Stimulated activated CD8-positive, alpha-beta memory T cell treated with anti-CD3 and anti-CD28 coated beads, Interleukin-4, amount 100 ng/mL, for 1 hour (primary cell): ENCODE measurements at places on chromosomes 3 and 15.

DNA sequence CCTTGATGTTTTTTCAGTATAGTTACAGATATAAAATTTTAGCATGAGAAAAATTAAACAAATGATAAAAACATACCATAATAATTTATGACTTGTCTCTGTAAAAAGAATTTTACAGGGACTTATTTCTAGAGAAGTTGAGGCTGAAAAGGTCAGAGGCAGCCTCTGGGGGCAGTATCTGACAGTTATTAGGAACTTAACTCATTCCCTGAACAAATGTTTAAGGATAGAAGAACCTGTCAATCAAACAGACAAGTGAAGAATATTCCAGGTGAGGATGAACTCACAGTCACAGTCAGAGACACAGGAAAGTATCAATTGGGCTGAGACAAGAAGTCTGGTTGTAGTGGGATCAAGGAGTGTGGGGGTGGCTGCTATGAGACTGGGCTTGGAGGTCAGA lies 7.3 kb downstream of the MYLK start:
- DNase-seq: no peak

GRCh38 chr3:157122116-157122515 lies 37.8 kb downstream of the CCNL1 start:
- no peak for DNase-seq

- no peak for DNase-seq
Observed at GRCh38 chr3:139468399-139468798, 7.9 kb downstream of the RBP2 start.

GRCh38 chr3:65030847-65031463 lies 343.2 kb upstream of the ADAMTS9 start:
- no peak for DNase-seq
